IMR-90 (cell line): ENCODE measurements at places on chromosomes 12 and 14.
A peak's percentile ranks its signal among the peaks of the same experiment; 100 is the strongest.

- peak; percentile 58 for DNase-seq
Measured at GRCh38 chr14:43687921-43688320, 819.2 kb downstream of the FSCB start.

- DNase-seq, result no peak
Measured at GRCh38 chr14:61148742-61149350, 132.3 kb downstream of the TMEM30B start.

- DNase-seq, result no peak
Measured at GRCh38 chr14:68759017-68759560, 33.8 kb downstream of the ZFP36L1 start.

DNA sequence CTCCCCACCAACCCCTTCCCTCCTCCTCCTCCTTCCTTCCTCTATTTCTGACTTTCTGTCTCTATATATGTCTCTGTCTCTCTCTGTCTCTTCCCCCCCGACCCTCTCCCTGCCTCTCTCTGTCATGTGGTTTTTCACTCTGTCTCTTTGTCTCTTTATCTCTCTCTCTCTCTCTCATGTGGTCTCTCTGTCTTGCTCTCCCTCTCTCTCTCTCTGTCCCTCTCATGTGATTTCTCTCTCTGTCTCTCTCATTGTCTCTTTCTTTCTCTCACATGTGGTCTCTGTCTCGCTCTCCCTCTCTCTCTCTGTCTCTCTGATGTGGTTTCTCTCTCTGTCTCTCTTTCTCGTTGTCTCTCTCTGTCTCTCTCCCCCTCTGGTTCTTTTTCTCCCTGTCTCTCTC is 59.3 kb downstream of the PHETA1 start:
- DNase-seq, result no peak

DNA sequence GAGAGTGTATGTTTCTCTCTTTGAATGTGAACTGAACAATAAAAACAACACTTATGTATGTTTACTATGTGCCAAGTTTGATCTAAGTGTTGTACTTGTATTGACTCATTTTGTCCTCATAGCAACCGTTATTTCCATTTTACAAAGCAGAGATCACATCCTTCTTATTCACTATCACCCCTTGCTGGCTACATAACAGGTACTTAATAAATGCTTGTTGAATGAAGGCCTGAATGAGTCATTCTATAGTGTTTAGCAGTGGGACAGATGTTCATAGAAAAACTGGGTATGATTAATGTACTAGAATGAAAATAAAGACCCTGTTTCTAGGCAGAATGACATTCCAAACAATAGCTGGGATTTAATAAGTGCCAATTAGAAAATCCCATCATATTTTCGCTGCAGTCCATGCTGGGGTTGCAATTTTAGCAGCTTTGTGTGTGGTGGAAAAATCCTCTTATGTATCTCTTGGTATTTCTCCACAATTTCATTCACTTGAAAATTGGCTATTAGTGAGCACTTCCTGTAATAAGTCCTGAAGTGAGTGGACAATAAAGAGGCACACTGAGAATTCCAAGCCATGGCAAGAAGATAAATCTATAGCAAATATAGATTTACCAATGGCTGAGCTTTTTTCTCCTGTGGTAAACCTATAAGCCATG is 86.0 kb downstream of the FAR2 start:
- peak; percentile 11 for DNase-seq

- no peak for DNase-seq
Measured at GRCh38 chr12:83067981-83068380, 381.3 kb downstream of the TMTC2 start.

- DNase-seq, result peak; percentile 50
Measured at GRCh38 chr12:51620448-51620847, 29.4 kb downstream of the SCN8A start.

GRCh38 chr12:99558109-99558508 is 89.4 kb upstream of the GARIN6 start:
- DNase-seq, result no peak

GRCh38 chr14:97602438-97603117 is 805.4 kb downstream of the VRK1 start:
- no peak for DNase-seq

DNA sequence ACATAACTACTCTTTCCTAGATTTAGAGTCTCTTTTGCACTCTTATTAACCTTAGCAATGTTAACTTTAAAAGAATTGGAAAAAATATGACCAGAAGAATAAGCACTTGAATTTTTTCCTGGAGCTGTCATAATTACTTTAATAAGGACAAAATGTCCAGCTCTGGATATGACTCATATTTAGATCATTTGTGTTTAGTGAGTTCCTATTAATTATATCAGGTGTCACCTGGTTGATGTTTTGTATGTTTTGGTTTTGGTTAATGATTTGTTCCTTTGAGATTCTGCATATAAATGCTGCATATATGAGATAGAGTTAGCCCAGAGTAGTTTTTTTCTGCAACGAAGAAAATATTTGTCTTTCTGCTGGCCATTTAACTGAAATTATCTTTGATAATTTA is 5.1 kb downstream of the CLECL1 start:
- DNase-seq, result no peak
